ENCODE measurements at places on chromosomes 13 and 19. TPM values are rescaled to one million over a fixed set of nuclear protein-coding genes. Genes with fewer than 3 reads are reported as not detected.

The KCNRG gene
- total RNA-seq = not detected

DNA sequence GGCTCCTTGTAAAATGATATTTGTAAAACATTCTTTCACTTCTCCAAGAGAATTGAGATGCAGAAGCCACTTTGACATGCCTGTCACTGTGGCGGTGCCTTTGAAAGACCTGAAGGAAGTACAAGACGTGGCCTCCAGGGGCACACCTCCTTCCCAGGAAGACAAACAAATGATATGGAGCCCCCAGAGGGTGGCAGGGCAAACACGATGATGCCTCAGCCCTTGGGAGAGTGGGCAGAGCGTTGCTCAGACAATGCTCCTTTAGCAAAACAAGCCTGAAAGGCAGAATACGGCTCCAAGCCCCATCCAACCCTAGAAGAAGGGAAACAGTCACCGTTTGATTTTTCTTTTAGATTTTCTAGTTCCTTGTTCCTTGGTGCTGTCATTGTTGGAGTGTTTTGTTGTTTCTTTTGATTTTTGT lies 9.2 kb upstream of the ATP12A start:
- no peak for DNase-seq

The LHB gene
- not detected for total RNA-seq

The PRDX2 gene
- 190 TPM for total RNA-seq

The SERTAD3 gene
- total RNA-seq = 42.0 TPM

- no peak for DNase-seq
Measured at GRCh38 chr13:49210669-49211068, 9.5 kb upstream of the MLNR start.

DNA sequence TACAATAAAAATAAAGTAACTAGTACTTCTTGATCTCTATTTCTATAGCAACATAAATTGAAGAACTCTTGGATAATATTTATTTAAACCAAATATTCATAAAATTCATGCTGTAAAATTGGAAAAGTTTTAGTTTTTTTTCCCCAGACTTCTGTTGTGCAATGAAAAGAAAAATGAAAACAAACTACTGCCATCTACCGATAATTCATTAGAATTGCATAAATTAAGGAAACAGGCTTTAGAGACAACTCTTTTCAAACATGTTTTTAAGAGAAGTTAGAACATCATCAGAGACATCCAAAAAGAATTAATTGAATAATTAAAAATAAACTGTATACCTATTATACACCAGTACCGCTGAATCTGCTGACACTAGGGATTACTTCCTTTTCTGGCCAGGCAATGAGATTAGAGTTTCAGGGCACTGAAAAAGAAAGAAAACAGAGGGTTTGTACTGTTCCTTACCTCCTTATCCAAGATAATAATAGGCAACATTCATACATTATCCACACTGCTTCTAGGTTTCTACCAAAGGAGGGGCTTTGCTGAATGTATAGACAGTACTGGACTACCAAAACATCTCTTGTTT lies 4.9 kb downstream of the CCDC122 start:
- no peak for DNase-seq

The PABPC3 gene
- total RNA-seq = not detected

The S1PR4 gene
- total RNA-seq = not detected
